Dorsolateral prefrontal cortex (tissue), 122 donors: ENCODE measurements at places on chromosomes 5 and 9. TPM values are rescaled to one million over a fixed set of nuclear protein-coding genes. Genes with fewer than 3 reads are reported as not detected.

Gene IL4
- total RNA-seq = not detected

Gene ACER2
- total RNA-seq = 9.4 TPM

Gene NR6A1
- total RNA-seq = 5.0 TPM

Gene SH3PXD2B
- 23.3 TPM for total RNA-seq

Gene C5orf52
- not detected for total RNA-seq

Gene NOXA1
- 26.4 TPM for total RNA-seq

Gene CARTPT
- total RNA-seq = 23.8 TPM

Gene CCNI2
- total RNA-seq = 1.7 TPM

Gene FST
- total RNA-seq = 0.83 TPM

Gene CREBRF
- total RNA-seq = 57.0 TPM

Gene KCNT1
- 237 TPM for total RNA-seq

Gene N4BP3
- total RNA-seq = 7.3 TPM

Gene HAVCR1
- 2.4 TPM for total RNA-seq

Gene KCNV2
- total RNA-seq = not detected

Gene PCDHB4
- 15.8 TPM for total RNA-seq

Gene KIF12
- 5.5 TPM for total RNA-seq

Gene SLC34A3
- not detected for total RNA-seq

Gene AMBP
- total RNA-seq = not detected

Gene GABRA1
- total RNA-seq = 288 TPM

Gene LCN2
- total RNA-seq = not detected

Gene OR1Q1
- total RNA-seq = 0.84 TPM

Gene LCN15
- 3.3 TPM for total RNA-seq

Gene DBH
- 3.1 TPM for total RNA-seq

Gene IRX2
- total RNA-seq = not detected

Gene SUSD3
- not detected for total RNA-seq

Gene RANBP3L
- total RNA-seq = 43.3 TPM
